ENCODE measurements at places on chromosomes 6 and 20.

GRCh38 chr6:167314180-167314821 lies 10.6 kb upstream of the TTLL2 start:
- DNase-seq, result no peak
- peaks cover 35% of the 10 kb centered on the region for H3K27me3 ChIP-seq
- no peaks in the 10 kb centered on the region for H3K36me3 ChIP-seq
- no peak overlapping the region for H3K27ac ChIP-seq
- H3K4me3 ChIP-seq, result no peak overlapping the region
- H3K4me1 ChIP-seq, result no peaks in the 10 kb centered on the region

GRCh38 chr6:20338156-20338555 lies 63.5 kb upstream of the E2F3 start:
- H3K4me3 ChIP-seq, result no peak overlapping the region
- DNase-seq, result no peak
- peaks cover 27% of the 10 kb centered on the region for H3K4me1 ChIP-seq
- no peak overlapping the region for H3K27ac ChIP-seq
- peaks cover 2% of the 10 kb centered on the region for H3K36me3 ChIP-seq

DNA sequence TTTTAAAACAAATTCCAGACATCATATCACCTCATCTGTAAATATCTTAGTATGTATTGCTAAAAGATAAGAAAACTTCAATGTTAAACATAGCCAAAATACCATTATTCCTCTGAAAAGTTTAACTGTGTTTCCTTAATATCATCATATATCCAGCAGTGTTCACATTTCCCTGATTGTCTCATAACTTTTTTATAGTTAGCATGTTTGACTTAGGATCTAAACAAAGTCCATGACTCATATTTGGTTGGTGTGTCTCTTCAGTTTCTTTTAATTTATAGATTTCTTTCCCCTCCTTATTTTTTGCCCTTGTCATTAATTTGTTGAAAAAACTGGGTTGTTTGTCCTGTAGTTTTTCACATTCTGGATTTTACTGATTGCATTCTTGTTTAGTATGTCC lies 163.0 kb downstream of the RPS12 start:
- no peaks in the 10 kb centered on the region for H3K4me1 ChIP-seq
- no peak overlapping the region for H3K4me3 ChIP-seq
- no peak overlapping the region for H3K27ac ChIP-seq
- DNase-seq, result no peak

- no peaks in the 10 kb centered on the region for H3K4me1 ChIP-seq
- no peaks in the 10 kb centered on the region for H3K36me3 ChIP-seq
- no peak overlapping the region for H3K4me3 ChIP-seq
- H3K27ac ChIP-seq, result no peak overlapping the region
- H3K27me3 ChIP-seq, result peaks cover 15% of the 10 kb centered on the region
Measured at GRCh38 chr6:15839969-15840541, 177.2 kb upstream of the DTNBP1 start.

DNA sequence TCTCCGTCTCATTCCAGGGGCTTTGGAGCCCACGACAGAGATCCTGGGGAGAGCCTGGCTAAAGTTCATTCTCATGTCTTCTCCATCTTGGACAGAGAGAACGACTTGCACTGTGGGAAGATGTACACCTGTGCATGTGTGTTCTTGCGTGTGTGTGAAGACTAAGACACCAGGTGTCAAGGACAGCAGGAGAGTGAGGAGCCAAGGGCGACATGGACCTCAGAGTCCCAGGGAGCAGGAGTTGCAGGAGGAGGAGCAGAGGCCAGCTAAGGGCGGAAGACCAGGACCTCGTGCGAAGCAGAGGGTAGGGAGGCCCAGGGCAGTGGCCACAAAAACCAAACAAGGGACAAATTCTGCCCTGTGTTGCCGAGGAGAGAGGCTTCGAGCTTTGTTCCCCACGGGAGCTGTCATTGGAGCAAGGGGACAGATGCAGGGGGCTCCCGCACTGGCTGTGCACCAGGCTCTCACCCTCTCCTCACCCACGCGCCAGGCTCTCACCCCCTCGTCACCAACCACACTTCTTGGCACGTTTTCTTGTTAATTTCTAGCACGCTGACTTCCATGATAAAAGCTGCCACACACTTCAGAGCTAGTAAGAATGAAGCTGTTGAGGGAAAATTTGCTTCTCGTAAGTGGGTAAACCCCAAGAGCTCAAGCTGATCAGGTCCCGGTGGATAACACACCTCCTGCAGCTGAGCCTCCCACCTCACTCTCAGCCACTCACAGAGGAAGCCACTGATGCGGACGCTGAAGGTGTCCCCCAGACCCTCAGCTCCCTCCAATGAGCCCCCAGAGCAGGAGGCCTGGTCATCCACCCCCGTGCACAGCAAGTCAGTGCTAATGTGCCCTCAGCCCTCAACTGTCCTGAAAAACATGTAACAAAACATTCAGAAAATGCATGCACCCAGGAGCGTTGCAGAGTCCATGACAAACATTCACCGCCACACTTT lies 62.6 kb downstream of the DLL1 start:
- no peak for DNase-seq
- H3K27ac ChIP-seq, result peak overlapping the region; percentile 6
- no peak overlapping the region for H3K4me3 ChIP-seq
- peaks cover 15% of the 10 kb centered on the region for H3K27me3 ChIP-seq
- peaks cover 3% of the 10 kb centered on the region for H3K36me3 ChIP-seq

GRCh38 chr20:24870881-24871280 lies 78.2 kb upstream of the CST7 start:
- no peaks in the 10 kb centered on the region for H3K27me3 ChIP-seq
- no peak overlapping the region for H3K4me3 ChIP-seq
- peaks cover 3% of the 10 kb centered on the region for H3K36me3 ChIP-seq
- no peak overlapping the region for H3K27ac ChIP-seq

DNA sequence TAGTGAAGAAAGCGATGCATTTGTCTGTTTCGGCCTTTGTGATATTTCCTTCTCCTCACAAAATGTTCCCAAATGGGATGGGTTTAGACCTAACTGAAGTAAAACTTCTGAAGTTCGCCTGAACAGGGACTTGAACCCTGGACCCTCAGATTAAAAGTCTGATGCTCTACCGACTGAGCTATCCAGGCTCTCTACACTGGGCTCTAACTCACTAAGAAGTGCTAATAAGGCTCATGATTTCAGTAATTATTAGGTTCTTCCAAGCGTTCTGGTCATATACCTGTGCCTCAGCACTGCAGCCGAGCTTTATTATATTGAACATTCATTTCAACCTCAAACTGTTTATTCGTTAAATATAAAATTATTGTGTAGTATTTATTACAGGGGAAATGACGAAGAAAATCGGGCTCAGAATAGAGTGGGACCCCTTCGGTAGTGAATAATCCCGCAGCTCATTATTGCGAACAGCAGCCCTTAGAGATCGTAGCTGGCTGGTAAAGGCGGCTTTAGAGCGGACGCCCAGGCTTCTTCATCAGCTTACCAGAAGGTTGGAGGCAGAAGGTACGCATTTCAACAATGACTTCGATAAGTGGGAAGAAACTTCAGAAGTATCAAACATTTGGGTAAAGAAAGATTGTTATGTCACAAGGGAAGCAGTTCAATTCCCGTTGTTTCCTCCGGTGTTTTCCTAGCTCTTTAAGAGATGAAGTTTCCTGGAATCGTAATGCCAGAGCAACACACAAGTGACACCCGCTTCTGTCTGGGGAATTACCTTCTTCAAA lies 119.0 kb upstream of the ZNF184 start:
- H3K4me3 ChIP-seq, result no peak overlapping the region
- no peak for DNase-seq

DNA sequence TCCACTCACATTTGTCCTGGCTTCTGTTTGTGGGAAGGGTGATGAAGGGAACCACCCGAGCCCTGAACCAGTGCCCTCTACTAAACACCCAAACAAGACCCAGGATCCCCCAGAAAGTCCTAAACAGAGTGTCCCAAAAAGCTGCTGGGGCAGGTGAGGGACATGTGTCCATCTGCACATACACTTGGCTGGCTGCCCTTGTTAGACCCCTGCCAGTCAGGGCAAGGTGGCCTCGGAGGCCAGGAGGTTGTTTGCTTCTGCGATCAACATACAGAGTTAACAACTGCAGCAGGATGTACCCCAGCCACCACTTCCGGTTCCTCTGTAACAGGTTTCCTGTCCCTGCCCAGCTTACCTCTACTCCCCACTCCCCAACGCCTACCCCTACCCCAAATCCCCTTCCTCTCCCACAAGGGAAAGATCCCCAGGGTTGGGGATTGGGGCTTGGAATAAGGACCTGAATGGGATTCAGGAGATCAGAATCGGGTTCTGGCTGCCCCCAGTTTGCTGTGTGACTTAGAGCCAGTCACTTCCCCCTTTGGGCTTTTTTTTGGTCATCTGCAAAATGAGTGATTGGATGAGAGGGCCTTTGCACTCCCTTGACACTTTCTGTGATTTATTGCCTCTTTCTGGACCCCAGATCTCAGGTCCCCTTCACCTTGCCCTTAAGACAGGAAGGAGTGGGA lies 13.9 kb downstream of the DEF6 start:
- DNase-seq, result peak; percentile 45
- peaks cover 63% of the 10 kb centered on the region for H3K4me1 ChIP-seq
- no peaks in the 10 kb centered on the region for H3K27me3 ChIP-seq
- H3K4me3 ChIP-seq, result peak overlapping the region; percentile 81
- H3K36me3 ChIP-seq, result peaks cover 61% of the 10 kb centered on the region

DNA sequence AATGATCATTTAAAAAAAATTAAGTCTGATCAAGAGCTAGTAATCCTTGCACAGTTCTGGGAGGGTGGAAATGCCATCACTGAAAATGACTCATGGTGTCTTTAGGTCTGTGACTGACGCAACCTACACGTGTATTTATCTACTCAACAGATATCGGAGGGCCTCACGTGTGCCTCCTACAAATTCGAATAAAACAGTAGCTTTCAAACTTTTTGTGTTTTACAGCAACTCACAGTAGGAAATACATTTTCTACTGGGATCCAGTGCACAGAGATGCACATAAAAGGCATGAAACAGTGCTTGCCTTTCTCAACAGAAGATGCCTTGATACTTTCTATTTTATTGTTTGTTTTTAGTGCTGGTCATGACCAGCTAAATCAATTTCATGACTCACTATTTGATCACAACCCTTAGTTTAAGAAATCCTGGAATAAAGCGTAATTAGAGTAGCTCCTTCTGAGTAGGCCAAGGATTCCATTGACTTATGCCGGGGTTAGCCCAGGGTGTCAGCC lies 210.0 kb upstream of the SNX9 start:
- no peaks in the 10 kb centered on the region for H3K27me3 ChIP-seq
- H3K27ac ChIP-seq, result peak overlapping the region; percentile 59
- H3K36me3 ChIP-seq, result peaks cover 3% of the 10 kb centered on the region
- no peaks in the 10 kb centered on the region for H3K4me1 ChIP-seq

DNA sequence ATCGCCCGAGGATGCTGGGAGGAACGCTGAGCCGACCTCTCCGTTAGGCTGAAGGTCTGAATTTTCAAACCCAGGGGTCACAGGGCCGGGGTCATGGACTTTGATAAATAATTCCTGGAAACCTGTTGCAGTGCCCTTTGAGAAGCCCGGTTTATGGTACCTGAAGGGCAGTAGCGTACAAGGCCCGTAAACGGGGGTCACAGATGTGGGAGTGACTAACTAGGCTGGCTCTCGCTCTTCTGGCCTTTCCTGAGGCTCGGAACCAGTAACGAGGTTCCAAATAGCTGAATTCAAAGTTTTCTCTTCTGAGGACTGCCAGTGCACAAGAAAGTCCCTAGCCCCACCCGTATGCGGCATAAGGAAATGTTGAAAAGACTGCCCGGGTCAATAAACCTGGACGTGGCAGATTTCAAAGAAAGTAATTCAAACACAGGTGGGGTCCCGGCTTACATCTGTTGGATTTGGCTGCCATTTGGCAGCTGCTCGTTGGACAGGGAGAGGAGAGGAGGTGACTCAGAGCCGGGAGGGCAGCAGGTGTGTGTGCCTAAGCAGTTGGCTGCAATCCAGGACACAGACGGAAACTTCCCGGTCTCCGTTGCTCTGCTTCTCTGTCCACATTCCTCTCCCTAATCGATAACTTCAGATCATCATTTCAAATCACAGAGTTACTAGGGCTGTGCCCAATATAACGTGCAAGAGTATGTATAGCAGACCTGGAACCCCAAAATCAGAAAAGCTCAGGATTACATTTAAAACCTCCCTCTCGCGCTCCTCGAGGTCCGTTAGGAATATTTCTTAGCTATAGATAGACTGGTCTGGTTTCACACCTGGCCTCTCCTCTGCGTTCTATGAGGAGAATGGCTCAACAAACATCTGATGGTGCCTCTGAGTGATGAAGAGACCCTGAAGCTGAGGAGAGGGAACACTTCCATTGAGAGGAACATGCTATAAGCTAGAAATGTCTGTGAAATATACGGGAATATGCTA lies 765 bp upstream of the GMDS start:
- peak overlapping the region; percentile 93 for H3K4me3 ChIP-seq
- peak; percentile 4 for DNase-seq
- peaks cover 36% of the 10 kb centered on the region for H3K4me1 ChIP-seq
- H3K36me3 ChIP-seq, result peaks cover 10% of the 10 kb centered on the region

DNA sequence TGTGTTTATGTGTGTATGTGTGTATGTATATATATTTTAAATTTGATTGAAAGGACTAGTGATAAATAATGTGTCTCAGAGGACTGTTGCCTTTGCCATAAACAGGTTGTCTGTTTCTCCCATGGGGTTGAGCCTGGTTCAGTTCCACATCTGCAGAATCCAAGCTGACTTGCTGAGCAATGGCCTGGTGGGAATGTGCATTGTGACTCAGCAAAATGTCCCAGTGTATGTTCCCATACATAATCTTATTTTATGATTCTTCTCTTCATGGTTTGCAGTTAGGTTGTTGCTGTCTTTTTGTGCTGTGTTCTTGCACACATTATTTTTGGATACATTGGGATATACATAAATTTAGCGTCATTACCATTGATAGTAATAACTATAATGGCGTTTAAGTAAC lies 115.6 kb upstream of the SLC24A3 start:
- H3K4me1 ChIP-seq, result no peaks in the 10 kb centered on the region
- peaks cover 3% of the 10 kb centered on the region for H3K36me3 ChIP-seq
- H3K27ac ChIP-seq, result no peak overlapping the region
- no peak overlapping the region for H3K4me3 ChIP-seq
- H3K27me3 ChIP-seq, result no peaks in the 10 kb centered on the region

- peaks cover 56% of the 10 kb centered on the region for H3K36me3 ChIP-seq
- H3K27ac ChIP-seq, result peak overlapping the region; percentile 75
- H3K4me1 ChIP-seq, result peaks cover 52% of the 10 kb centered on the region
- no peaks in the 10 kb centered on the region for H3K27me3 ChIP-seq
- no peak overlapping the region for H3K4me3 ChIP-seq
Measured at GRCh38 chr6:152173957-152174356, 366.5 kb downstream of the ESR1 start.

- no peak overlapping the region for H3K4me3 ChIP-seq
- peaks cover 76% of the 10 kb centered on the region for H3K27me3 ChIP-seq
- no peaks in the 10 kb centered on the region for H3K4me1 ChIP-seq
- H3K27ac ChIP-seq, result no peak overlapping the region
Measured at GRCh38 chr20:57071954-57072583, 194.4 kb downstream of the BMP7 start.

- H3K27me3 ChIP-seq, result peaks cover 59% of the 10 kb centered on the region
- H3K4me1 ChIP-seq, result peaks cover 2% of the 10 kb centered on the region
Measured at GRCh38 chr6:7546383-7546782, 4.9 kb downstream of the DSP start.
